ENCODE measurements at places on chromosomes 5 and 9. TPM values are rescaled to one million over a fixed set of nuclear protein-coding genes. Genes with fewer than 3 reads are reported as not detected.

Gene C8G
- 0.77 TPM for total RNA-seq

Gene SCGB3A2
- not detected for total RNA-seq

Gene DENND1A
- 23.7 TPM for total RNA-seq

Gene CEL
- total RNA-seq: 1.2 TPM

Gene CSF1R
- total RNA-seq: 0.41 TPM

Gene GRXCR2
- total RNA-seq: not detected

Gene SLC45A2
- total RNA-seq: not detected

Gene CCL21
- total RNA-seq: not detected

- no peak overlapping the region for H3K27ac ChIP-seq
- peaks cover 5% of the 10 kb centered on the region for H3K27me3 ChIP-seq
- H3K4me1 ChIP-seq: peaks cover 12% of the 10 kb centered on the region
- no peak overlapping the region for H3K4me3 ChIP-seq
- peak; percentile 53 for DNase-seq
- no peaks in the 10 kb centered on the region for H3K36me3 ChIP-seq
These were observed 66.9 kb upstream of the GLIS3 start for GRCh38 chr9:4366591-4367330.

DNA sequence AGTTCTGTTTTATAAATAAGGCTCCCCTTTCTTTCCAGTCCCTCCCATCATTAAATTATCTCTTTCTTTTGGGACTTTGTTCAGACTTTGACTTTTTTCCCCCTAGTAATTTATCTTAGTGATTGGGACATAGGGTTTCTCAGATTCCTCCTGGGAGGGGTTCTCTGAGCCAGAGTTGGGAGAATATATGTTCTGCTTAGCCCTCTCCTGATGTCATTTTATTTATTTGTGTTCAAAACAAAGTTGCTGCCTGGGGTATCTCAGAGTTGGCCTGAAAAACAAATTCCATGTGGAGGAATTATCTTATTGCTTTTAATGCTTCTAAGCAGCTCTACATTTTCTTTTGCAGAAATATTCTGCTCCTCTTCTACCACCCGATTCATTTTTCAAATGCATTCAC, 211.0 kb downstream of the PCSK5 start:
- H3K4me3 ChIP-seq: no peak overlapping the region
- H3K27me3 ChIP-seq: no peaks in the 10 kb centered on the region
- no peak for DNase-seq
- H3K27ac ChIP-seq: no peak overlapping the region
- peaks cover 9% of the 10 kb centered on the region for H3K36me3 ChIP-seq

DNA sequence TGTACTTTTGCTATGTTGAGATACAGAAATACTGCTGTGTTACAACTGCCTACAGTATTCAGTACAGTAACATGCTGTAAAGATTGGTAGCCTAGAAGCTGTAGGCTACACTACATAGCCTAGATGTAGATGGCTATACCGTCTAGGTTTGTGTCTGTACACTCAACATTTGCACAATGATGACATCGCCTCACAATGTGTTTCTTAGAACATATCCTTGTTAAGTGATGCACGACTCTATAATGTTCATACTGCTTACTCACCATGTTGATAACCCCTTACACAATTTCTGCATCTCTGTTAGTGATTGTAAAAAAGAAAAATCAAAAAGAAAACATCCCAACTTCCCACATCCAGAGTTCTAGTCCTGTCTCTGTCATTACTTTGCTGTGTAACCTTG, 450.0 kb downstream of the CCDC171 start:
- H3K36me3 ChIP-seq: no peaks in the 10 kb centered on the region
- H3K27ac ChIP-seq: no peak overlapping the region
- H3K4me3 ChIP-seq: no peak overlapping the region

DNA sequence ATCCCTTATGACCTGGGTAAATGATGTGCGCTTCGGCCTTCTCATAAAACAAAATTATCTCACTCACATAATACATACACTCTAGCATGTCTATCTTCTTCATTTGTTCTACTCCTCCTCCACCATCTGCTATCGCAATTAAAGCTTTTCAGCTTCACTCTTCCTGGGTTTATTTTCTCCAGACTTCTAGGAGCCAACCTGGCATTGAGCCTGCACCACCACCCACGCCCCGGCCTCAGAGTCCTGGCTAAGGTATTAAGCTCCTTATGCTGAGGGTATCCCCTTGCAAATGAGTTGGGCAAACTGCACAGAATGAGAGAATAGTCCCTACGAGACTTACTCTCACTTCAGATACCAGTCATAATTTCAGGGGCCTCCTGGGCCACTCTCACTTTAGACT, 236.1 kb upstream of the CDH12 start:
- no peaks in the 10 kb centered on the region for H3K27me3 ChIP-seq
- H3K36me3 ChIP-seq: no peaks in the 10 kb centered on the region
- H3K4me1 ChIP-seq: no peaks in the 10 kb centered on the region
- no peak overlapping the region for H3K27ac ChIP-seq
- no peak for DNase-seq

DNA sequence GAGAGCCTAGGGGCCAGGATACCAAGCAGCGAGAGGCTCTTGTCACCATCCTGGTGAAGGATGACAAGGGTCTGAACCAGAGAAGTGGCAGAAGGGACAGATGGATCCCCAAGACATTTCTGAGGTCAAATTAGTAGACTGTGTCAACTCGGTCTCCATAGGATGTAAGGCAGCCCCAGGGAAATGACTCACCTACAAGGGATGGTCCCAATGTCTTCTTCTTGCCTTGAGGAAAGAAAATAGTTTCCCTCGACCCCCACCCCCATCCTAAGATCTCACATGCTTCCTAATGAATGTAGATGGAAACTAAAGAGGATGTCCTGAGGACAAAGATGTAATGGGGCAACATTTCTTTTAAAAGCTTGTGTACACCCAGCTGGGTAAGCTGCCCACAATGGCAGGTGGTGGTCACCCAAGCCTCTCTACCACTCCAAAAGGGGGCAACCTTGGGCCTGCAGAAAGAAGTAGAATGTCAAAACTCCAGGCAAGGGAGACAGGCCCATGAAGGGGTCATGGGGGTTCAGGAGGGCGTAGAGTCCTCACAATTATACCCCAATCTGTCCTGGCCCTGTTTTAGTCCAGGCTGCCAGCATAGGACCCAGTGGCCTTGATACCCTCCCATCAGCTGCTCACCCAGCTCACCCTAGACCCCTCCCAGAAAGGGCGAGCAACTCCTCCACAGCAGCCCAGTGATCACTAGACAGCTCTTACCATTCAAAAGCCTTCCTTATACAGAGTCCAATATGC, 187.4 kb downstream of the ACTL7B start:
- H3K27ac ChIP-seq: no peak overlapping the region
- no peaks in the 10 kb centered on the region for H3K27me3 ChIP-seq
- H3K4me1 ChIP-seq: no peaks in the 10 kb centered on the region
- H3K4me3 ChIP-seq: no peak overlapping the region

DNA sequence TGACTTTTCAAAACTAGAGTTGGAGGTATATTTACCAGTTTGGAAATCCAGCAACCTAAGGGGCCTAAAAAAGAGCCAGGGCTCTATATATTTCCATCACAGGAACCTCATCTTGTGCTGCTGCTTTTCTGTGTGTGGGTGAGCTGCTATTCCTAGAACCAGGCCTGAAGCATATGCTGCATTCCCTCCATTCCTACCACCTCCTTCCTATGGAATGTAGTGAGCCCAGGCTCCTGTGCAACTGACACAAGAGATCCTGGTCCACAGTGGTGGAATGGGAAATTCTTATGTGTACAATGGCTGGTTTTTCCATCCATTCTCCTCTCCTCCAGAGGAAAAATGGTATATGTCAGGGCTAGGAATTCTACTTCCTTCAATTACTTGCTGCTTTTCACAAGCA, 39.1 kb downstream of the SPEF2 start:
- no peak overlapping the region for H3K27ac ChIP-seq
- peaks cover 13% of the 10 kb centered on the region for H3K36me3 ChIP-seq
- DNase-seq: no peak
- H3K27me3 ChIP-seq: no peaks in the 10 kb centered on the region
- no peak overlapping the region for H3K4me3 ChIP-seq

DNA sequence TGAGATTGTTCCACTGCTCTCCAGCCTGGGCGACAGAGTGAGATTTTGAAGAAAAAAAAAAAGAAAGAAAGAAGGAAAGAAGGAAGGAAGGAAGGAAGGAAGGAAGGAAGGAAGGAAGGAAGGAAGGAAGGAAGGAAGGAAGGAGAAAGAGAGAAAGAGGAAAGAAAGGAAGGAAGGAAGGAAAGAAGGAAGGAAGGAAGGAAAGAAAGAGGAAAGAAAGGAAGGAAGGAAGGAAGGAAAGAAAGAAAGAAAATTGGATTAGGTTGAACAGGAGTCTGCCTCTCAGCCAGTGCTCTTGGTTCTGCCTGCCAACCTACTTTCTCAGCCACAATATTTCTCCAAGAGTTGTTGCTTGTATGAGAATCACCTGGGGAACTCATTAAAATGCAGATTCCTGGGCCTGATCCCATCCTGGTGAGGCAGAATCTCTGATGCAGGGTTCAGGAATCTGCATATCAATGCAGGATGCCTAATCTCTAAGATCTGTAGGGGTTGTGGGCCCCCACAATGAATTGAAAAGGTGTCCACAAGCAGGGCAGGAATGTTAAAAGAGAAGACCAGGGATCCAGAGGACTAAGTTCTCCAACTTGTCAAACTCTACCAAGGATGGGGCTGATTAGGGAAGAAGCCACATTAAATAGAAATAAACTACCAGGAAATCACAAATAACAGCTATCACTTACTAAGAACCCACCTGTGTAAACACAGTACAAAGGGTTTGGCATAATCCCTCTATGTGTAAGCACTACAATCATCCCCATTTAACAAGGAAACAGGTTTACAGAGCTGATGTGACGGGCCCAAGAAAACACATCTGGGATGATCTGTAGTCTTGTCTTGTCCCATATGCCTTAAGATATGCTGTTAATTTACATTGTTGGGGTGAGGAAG, 23.4 kb upstream of the GALNT10 start:
- H3K36me3 ChIP-seq: no peaks in the 10 kb centered on the region
- H3K27ac ChIP-seq: no peak overlapping the region
- DNase-seq: no peak
- H3K27me3 ChIP-seq: peaks cover 19% of the 10 kb centered on the region

DNA sequence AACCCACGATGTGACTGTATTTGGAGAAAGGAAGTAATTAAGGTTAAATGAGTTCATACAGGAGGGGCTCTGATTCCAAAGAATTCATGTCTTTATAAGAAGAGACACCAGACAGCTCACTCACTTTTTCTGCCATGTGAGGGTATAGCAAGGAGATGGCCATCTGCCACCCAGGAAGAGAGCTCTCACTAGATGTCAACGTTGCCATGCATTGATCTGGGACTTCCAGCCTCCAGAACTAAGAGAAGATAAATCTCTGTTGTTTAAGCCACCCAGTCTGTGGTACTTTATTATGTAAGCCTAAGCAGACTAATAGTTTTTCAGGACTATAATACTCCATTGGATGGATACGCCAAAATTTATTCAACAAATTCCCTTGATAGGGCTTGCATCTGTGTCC, 89.8 kb upstream of the RAD23B start:
- no peak overlapping the region for H3K4me3 ChIP-seq
- no peak for DNase-seq
- H3K36me3 ChIP-seq: no peaks in the 10 kb centered on the region
- H3K4me1 ChIP-seq: no peaks in the 10 kb centered on the region
- peaks cover 15% of the 10 kb centered on the region for H3K27me3 ChIP-seq

DNA sequence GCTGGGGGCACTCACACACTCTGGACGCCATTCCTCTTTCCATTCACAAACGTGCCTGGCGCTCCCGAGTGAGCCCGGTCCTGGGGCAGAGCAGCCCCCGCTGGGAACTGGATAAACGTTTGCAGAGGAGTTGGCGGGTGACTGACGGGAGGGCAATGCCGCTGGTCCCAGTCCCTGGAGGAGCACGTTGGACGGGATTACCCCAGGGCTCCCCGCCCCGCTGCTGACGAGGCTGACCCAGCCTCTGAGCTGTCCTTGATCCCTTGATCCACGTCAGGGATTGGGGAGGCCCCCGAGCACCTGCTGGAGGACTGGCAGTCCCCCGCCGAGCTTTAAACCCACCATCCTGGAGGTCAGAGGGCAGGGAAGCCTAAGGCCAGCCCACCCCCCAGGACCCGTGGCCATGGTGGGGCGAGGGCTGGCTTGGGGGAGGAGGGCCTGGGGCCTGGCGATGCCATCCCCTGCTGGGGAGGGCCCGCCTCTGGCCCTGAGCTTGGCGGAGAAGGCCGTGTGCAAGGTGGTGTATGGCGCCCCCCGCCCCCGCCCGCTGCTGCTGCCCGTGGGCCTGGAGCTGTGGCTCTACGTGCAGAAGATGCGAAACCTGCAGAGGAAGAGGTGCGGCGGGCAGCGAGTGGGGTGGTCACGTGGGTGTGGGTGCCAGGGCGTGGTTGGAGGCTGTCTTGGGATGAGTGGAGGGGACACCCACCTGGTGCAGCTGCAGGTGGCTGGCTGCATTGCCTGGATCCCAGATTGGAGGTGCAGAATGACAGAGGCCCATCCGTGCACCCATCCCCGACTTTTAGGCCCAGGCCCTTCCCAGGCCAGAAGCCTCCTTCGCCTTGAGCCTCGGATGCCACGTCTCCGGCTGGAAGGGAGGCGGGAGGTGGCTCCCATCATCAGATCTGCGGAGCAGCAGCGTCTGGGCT, 4.5 kb downstream of the GPSM1 start:
- H3K36me3 ChIP-seq: no peaks in the 10 kb centered on the region
- peaks cover 4% of the 10 kb centered on the region for H3K4me1 ChIP-seq
- no peak for DNase-seq
- no peak overlapping the region for H3K4me3 ChIP-seq

GRCh38 chr5:2887481-2888348, 136.2 kb upstream of the IRX2 start:
- no peak overlapping the region for H3K4me3 ChIP-seq
- DNase-seq: no peak
- H3K4me1 ChIP-seq: no peaks in the 10 kb centered on the region
- no peaks in the 10 kb centered on the region for H3K36me3 ChIP-seq
- H3K27ac ChIP-seq: no peak overlapping the region

GRCh38 chr9:129237164-129237611, 59.1 kb upstream of the IER5L start:
- peaks cover 51% of the 10 kb centered on the region for H3K4me1 ChIP-seq
- no peaks in the 10 kb centered on the region for H3K27me3 ChIP-seq
- H3K36me3 ChIP-seq: no peaks in the 10 kb centered on the region
- peak overlapping the region; percentile 71 for H3K4me3 ChIP-seq
- peak; percentile 84 for DNase-seq

DNA sequence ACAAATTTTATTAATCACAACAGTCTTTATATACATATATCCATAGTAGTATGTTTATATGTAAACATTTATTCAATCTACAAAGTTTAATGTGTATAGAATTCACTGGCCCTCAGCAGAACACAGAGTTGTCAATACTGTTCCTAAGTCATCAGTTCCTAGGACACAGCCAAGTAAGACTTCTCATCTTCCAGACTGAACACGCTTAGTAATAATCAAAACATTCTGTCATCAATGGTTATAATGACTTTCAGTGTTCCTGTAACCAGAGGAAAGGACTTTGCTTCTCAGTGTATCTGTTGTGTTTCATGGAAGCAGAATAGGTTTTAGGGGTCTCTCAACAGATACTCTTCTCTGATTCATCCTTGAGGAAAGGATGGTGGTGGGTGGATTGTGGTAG, 82.2 kb downstream of the SMIM23 start:
- no peak overlapping the region for H3K4me3 ChIP-seq
- H3K27me3 ChIP-seq: no peaks in the 10 kb centered on the region
- H3K4me1 ChIP-seq: peaks cover 2% of the 10 kb centered on the region
- DNase-seq: no peak
- H3K36me3 ChIP-seq: peaks cover 30% of the 10 kb centered on the region
